ENCODE measurements at places on chromosomes 7 and 10.

DNA sequence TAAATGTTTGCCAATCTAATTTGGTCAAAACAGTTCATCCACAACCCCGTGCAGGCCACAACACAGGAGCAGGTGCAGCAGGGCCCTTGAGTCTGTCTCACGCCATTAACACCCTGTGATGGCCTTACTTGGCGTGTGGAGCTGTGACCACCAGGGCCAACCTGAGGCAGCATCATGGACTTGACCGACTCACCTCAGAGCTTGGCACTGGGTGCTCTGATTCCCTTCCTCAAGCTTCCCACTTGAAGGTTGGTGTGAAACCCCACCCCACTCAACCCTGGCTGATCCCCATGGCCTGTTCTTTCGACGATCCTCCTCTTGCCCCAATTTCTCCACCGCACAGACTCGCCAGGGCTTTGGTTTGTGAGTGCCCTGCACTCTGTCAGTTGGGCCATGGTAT is 623.1 kb downstream of the PTPRN2 start:
- no peak for DNase-seq

- DNase-seq, result no peak
Measured at GRCh38 chr7:65955718-65956117, 26.3 kb downstream of the GUSB start.

GRCh38 chr7:75611557-75612178 is 119.5 kb downstream of the SPDYE5 start:
- DNase-seq, result no peak

GRCh38 chr10:103433858-103434257 is 18.3 kb downstream of the CALHM2 start:
- DNase-seq, result no peak

- DNase-seq, result no peak
Measured at GRCh38 chr7:106042196-106042611, 69.9 kb downstream of the SYPL1 start.

GRCh38 chr7:88546808-88547207 is 212.7 kb upstream of the ZNF804B start:
- no peak for DNase-seq

DNA sequence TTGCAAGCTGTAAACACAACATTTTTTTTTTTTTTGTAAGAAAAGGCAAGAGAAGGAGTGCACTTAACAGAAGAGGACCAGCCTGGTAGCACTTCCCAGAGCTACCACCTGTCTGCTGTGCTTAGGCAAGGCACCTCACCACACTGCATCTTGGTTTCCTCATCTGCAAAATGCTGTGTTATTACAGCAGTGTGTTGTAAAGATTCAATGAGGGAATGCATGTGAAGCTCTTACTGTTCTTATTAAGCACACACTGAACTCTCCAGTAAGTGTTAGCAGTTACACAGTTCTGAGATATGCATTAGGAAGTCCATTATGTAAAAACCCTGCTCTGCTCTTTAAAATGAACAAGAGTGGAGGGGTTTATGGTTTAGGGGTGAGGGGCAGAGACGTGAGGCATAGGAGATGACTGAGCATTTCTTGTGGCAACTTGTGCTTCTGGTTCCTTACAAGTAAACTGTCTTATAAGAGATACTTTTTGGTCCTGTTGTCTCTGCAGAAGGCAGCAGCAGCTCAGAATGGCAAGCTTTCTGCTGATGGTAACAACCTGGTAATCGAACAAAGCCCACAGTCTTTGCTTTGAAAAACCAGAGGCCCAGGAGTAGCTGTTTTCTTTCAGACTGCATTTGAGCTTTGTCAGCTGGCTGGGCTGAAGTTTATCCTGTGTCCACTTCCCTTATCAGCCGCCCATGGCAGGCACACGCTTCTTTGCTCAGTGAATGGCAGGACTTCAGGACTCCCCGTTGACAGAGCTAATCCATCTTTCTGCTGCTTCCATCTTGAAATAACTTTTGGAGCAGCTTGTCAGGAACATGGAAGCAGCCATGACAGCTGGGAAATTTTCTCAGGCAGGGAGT is 98.8 kb upstream of the BMPER start:
- DNase-seq, result no peak

DNA sequence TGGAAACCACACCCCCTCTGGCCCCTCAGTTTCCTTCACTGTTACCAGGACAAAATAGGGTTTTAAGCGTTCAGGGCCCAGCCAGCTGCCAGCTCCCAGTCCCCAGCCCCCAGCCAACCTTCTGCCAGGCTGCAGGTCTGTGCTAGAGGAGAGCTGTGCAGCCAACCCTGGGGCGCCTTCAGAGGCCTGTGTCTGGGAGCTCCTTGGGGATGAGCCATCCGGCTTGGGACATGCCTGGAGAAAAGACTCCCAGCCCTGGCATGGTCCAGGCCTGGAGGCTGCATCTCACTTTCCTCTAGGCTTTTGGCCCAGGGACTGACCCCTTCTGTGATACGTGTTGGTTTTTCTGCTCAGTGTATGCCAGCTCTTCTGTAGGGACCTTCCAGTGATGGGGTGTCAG is 487.6 kb upstream of the MGMT start:
- DNase-seq, result no peak

DNA sequence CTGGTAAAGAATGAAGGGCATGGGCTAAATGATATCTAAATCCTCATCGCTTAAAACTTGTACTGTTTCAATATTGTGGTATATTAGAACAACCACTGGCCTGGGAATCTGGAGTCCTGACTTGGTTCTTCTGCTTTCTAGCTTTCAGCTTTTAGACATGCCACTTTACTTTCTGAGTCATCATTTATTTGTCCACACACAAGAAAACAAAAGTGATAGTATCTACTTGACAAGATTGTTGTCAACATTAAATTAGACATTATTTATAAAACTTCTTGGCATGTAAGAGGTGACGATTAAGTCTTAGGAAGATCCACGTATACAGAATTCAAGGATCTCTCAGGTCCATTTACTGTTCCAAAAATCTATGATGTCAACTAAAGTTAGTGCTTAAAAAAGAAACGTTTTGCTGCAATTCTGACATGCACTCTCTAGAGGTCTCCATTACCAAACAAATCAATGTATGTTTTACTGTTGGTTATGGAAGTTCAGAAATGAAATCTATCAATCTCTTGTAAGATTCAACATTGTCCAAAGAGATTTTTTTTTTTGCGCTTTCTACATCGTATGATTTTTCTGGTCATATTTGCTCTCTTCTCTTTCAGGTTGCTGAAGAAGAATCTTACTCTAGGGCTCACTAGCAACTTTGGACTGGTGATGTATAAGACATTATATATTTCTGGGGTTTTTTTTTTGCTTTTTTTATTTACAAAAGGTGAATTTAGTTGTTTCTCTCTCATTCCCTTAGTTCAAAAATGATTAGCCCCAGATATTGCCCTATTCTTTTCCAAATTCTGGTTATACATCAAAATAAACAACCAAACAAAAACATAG is 53.6 kb upstream of the DYNC1I1 start:
- DNase-seq, result peak; percentile 42

- no peak for DNase-seq
Measured at GRCh38 chr10:31697271-31698180, 231.1 kb downstream of the ARHGAP12 start.

DNA sequence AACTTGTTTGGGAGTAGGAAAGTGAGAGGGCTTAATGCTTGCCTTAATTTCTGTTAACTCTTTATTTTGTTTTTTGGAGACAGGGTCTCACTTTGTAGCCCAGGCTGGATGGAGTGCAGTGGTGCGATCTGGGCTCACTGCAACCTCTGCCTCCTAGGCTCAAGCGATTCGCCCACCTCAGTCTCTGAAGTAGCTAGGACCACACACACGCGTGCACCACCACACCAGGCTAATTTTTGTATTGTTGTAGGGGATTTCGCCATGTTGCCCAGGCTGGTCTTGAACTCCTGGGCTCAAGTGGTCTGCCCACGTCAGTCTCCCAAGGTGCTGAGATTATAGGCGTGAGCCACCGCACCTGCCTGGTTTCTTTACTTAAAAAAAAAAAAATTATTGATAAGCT is 1.9 kb downstream of the PPP2R2D start:
- DNase-seq, result no peak

DNA sequence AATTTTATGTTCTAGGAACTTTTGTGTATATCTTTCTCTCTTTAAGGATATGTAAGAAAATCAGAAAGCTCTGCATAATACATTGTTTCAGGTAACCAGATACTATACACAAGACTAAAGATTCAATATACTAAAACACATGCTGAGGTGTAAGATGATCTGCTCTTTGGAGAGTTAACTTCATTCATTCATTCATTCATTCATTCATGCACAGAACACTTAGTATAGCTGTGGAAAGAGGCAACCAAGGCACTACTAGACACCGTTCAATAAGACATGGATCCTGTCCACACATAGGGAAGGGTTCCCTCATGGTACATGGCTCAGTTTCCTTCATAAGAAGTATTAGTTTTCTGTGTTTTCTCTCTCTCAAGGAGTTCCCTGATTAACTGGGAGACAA is 207.6 kb upstream of the AOAH start:
- DNase-seq, result no peak

- no peak for DNase-seq
Measured at GRCh38 chr10:98416606-98417388, 1.8 kb upstream of the PYROXD2 start.

- DNase-seq, result no peak
Measured at GRCh38 chr10:103901299-103901698, 16.7 kb downstream of the STN1 start.

GRCh38 chr10:71295641-71296040 is 23.4 kb upstream of the SLC29A3 start:
- no peak for DNase-seq

DNA sequence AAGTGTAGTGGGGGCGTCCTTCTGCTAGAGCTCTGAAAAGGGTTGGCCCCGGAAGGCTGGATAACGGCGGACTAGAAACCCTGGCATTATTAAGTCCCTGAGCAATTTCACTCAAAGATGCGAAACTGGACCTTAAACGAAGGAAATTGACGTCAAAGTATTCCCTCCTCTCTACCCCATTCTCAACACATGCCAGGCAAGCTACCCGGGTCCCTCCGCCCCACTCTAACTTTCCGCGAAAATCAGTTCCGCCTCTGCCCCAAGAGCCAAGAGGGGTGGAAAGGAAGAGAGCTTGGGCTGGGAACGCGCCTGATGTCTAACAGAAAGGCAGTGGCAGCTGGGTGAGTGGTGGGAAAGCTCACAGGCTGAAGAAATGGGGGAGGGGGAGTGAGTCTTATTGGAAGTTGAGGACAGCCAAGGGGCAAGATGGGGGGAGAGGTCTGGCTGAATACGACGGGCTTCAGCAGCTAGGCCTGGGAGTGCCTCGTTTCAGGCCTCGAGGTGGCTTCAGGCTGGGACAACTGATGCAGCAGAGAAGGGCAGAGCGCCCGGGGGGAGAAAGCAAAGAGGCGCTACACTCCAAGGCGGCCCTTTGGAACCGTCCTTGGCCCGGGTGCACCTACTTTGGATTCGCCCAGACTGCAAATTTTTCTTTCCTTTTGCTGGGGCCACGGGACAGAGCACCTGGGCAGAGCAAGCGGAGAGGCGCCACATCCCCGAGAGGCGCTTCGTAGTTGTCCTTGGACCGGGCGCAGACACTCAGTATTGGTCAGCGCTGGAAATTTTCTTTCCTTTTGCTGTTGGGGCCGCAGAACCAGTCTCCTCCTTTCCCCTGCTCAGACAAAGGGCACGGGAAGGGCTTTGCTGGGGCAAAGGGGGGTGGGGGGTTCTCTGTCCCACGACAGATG is 2.0 kb upstream of the FEZF1 start:
- DNase-seq, result no peak

- DNase-seq, result no peak
Measured at GRCh38 chr7:114708646-114709045, 213.2 kb upstream of the MDFIC start.

GRCh38 chr7:65448816-65449504 is 75.3 kb downstream of the ZNF92 start:
- no peak for DNase-seq

- no peak for DNase-seq
Measured at GRCh38 chr7:99468336-99468918, 2.5 kb upstream of the ATP5MF start.

- DNase-seq, result no peak
Measured at GRCh38 chr10:35040760-35041501, 49.2 kb downstream of the CUL2 start.

DNA sequence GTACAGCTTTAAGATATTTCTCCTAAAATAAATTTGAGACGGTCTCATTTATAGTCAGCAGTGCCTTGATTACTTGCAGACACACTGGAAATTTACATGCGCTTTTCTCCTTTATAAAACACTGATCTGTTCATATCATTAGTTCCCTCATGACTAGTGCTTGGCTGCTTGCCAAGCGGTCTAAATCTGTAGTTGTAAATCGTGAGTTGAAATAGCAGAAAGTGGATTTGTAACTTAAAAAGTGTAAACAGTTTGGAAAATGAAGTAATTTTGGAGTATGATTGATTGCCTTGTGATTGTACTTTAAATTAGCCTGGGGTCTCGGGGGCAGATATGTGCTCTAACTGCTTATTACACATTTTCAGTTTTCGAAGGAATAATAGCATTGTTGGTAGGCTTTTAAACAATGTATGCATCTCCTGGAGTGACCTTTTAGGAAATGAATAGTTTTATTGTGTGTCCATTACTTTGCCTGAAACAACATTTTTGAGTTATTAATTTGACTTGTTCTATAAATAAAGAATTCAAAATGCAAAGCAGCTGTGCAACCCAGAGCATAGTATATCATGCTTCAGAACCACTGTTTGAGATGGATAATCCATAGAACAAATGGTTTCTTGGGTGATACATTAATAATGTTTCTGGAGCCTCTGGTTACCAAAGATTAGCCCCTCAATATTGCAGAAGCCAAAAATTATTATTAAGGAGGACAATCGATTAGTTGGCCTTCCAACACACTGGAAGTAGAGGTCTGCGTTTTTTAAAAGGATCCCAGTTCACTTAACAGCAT is 73.3 kb downstream of the ARID5B start:
- peak; percentile 37 for DNase-seq

DNA sequence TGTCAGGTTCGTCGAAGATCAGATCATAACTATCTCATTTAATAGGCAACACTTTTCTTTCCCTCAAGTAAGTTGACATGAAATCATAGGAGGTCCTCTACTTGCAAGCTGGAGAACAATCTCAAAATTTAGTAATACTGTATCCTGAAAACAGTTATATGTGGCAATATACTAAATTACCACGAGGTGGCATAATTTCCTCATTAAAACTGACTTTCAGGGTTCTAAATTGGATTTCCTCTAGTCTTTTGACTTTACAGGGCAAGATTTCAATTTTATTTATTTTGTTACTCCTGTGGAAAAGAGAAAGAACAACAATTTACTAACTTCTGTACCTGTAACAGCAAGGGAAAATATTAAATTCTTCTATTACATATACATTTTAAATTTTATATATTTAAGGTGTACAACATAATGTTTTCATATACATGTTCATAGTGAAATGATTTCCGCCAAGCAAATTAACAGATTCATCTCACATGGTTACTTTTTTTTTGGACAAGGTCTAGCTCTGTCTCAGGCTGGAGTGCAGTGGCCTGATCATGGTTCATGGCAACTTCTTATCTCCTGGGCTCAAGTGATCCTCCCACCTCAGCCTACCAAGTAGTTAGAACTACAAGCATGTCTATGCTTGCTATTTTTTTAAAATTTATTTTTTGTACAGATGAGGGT is 53.4 kb upstream of the CYP2C18 start:
- DNase-seq, result peak; percentile 5

- no peak for DNase-seq
Measured at GRCh38 chr7:31029251-31030042, 22.7 kb upstream of the ADCYAP1R1 start.

GRCh38 chr10:6654571-6654970 is 74.5 kb upstream of the PRKCQ start:
- DNase-seq, result no peak

Data from NCI-H1930 (cell line).